ENCODE measurements at places on chromosomes 6 and 20. TPM values are rescaled to one million over a fixed set of nuclear protein-coding genes. Genes with fewer than 3 reads are reported as not detected.

DNA sequence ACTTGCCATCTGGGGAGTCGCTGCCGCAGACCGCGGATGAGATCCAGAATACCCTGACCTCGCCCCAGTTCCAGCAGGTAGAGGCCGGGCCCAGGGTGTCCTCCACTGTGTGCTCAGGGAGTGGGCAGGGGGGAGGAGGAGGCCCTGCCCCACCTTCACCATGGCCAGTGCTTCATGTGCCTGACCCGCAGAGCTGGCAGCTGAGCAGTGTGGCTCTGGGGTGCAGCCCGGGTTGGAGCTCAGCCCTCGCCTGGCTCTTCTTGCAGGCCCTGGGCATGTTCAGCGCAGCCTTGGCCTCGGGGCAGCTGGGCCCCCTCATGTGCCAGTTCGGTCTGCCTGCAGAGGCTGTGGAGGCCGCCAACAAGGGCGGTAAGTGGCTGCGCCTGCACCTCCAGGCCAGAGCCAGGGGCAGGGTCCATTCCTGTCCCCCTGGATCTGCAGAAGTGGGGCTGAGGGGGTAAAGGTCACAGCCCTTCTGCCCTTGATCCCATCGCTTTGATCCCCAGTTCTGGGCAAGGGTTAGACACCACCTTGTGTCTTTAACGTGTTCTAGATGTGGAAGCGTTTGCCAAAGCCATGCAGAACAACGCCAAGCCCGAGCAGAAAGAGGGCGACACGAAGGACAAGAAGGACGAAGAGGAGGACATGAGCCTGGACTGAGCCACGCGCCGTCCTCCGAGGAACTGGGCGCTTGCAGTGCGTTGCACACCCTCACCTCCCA lies 5.5 kb downstream of the ADRM1 start:
- no peak for DNase-seq
- H3K27ac ChIP-seq = no peak overlapping the region
- H3K4me3 ChIP-seq = no peak overlapping the region
- peaks cover 19% of the 10 kb centered on the region for H3K4me1 ChIP-seq

GRCh38 chr6:147384029-147384428 lies 124.5 kb upstream of the SAMD5 start:
- DNase-seq = no peak
- H3K27ac ChIP-seq = no peak overlapping the region
- peaks cover 12% of the 10 kb centered on the region for H3K36me3 ChIP-seq
- no peaks in the 10 kb centered on the region for H3K27me3 ChIP-seq
- no peak overlapping the region for H3K4me3 ChIP-seq

DNA sequence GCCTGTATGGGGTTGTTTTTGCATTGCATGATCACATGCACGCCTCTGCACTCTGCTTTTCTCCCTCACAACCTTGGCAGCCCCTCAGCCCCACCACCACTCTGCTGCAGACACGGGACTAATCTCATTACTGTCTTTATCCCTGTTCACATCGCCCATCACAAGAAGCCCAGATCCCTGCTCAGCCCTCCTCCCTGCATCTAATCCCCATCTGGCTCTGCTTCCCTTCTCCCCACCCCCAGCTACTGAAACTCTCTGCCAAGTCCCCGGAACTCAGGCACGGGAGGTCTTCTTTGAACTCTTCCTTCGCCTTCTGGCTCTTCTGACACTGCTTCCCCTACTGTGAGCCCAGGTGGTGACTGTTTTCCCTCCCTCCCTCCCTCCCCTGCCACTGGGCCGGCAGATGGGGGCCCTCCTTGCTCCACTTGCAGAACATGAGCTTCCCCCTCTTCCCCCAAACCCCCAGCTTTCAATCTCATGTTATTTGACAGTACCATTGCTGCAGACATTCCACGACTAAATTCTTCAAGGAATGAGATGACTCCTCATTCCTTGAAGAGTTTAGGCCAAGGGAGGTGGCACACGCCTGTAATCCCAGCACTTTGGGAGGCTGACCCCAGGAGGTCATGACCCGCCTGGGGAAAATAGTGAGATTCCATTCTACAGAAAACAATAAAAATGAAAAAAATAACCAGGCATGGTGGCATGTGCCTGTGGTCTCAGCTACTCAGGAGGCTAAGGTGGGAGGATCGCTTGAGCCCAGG lies 21.9 kb upstream of the TULP1 start:
- no peaks in the 10 kb centered on the region for H3K36me3 ChIP-seq
- H3K4me1 ChIP-seq = no peaks in the 10 kb centered on the region
- no peak overlapping the region for H3K27ac ChIP-seq
- DNase-seq = no peak
- H3K27me3 ChIP-seq = no peaks in the 10 kb centered on the region

GRCh38 chr6:28488916-28489365 lies 26.7 kb downstream of the GPX6 start:
- H3K4me1 ChIP-seq = peaks cover 14% of the 10 kb centered on the region
- DNase-seq = peak; percentile 57
- peak overlapping the region; percentile 42 for H3K4me3 ChIP-seq
- peaks cover 4% of the 10 kb centered on the region for H3K27me3 ChIP-seq
- peak overlapping the region; percentile 67 for H3K27ac ChIP-seq

DNA sequence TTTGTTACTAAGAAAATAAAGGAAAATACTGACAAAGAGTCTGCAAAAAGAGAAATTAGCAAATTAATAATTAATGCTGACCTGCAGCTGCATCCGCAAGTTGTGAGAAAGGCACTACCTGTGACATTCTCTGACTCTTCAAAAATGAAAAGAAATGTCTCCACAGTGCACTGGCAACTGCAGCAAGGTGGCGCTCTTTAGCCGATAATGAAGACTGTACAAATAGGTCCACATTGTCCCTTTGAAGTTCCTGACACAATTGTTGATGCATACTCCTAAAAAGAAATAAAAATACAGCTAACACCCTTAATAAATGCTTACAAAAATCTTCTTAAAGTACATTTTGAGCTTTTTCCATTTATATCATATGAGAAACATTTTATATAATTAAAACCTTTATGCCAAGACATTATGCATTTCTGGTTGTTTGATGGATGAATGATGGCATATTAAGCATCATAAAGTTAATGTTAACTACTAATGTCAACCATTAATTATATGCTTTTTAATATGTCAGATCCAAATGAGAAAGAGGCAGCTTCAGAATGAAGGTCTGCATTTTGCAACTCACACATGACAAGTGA lies 96.5 kb downstream of the MMS22L start:
- no peaks in the 10 kb centered on the region for H3K4me1 ChIP-seq
- no peaks in the 10 kb centered on the region for H3K27me3 ChIP-seq
- H3K4me3 ChIP-seq = no peak overlapping the region
- no peaks in the 10 kb centered on the region for H3K36me3 ChIP-seq
- DNase-seq = peak; percentile 16
- H3K27ac ChIP-seq = no peak overlapping the region

GRCh38 chr6:110183292-110183885 lies 3.2 kb downstream of the CDC40 start:
- DNase-seq = no peak
- no peaks in the 10 kb centered on the region for H3K36me3 ChIP-seq
- H3K4me1 ChIP-seq = peaks cover 24% of the 10 kb centered on the region
- no peaks in the 10 kb centered on the region for H3K27me3 ChIP-seq

DNA sequence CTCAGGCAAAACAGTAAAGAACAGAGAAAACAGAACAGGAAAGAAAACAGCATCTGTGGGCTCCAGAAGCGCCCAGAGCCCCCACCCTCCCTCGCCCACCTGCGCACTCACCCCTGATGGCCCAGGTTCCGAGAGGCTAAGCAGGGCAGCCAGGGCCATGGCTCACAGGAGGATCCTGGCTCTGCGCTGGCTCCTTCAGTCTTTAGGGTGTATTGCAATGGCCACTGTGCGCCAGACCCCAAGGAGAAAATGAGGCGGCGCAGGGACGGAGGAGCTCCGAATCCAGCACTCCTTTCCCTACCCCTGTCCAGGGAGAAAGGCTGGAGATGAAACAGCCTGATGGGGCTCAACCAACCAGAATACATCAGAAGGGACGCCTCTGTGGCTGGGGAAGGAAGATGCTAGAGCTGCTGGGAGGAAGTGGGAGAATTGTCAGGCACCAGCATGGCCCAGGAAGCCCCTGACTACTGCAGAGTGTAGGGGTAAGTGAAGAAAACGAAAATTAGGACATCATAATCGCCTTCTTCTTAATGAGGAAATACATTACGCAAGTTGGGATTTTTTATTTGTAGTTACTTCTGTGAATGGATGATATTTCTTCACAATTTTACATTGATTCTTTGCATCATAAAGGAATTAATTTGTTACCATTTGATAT lies 49.0 kb downstream of the COL11A2 start:
- no peaks in the 10 kb centered on the region for H3K27me3 ChIP-seq
- DNase-seq = no peak
- no peaks in the 10 kb centered on the region for H3K4me1 ChIP-seq
- no peaks in the 10 kb centered on the region for H3K36me3 ChIP-seq
- no peak overlapping the region for H3K27ac ChIP-seq

- H3K4me3 ChIP-seq = no peak overlapping the region
- no peaks in the 10 kb centered on the region for H3K4me1 ChIP-seq
- DNase-seq = no peak
Measured at GRCh38 chr6:66226109-66226508, 519.1 kb upstream of the EYS start.

GRCh38 chr6:145532361-145532760 lies 203.0 kb downstream of the EPM2A start:
- H3K4me1 ChIP-seq = no peaks in the 10 kb centered on the region
- no peak overlapping the region for H3K27ac ChIP-seq
- no peak overlapping the region for H3K4me3 ChIP-seq

GRCh38 chr6:122710908-122711635 lies 68.4 kb upstream of the FABP7 start:
- H3K4me1 ChIP-seq = no peaks in the 10 kb centered on the region
- no peak overlapping the region for H3K4me3 ChIP-seq
- H3K27me3 ChIP-seq = no peaks in the 10 kb centered on the region
- H3K27ac ChIP-seq = no peak overlapping the region
- no peaks in the 10 kb centered on the region for H3K36me3 ChIP-seq

- H3K4me1 ChIP-seq = no peaks in the 10 kb centered on the region
- H3K4me3 ChIP-seq = no peak overlapping the region
- H3K27ac ChIP-seq = no peak overlapping the region
- no peaks in the 10 kb centered on the region for H3K27me3 ChIP-seq
- no peaks in the 10 kb centered on the region for H3K36me3 ChIP-seq
Measured at GRCh38 chr6:81900616-81901015, 148.1 kb upstream of the TENT5A start.

GRCh38 chr20:32278199-32278643 lies 770 bp downstream of the KIF3B start:
- peak overlapping the region; percentile 88 for H3K27ac ChIP-seq
- no peaks in the 10 kb centered on the region for H3K27me3 ChIP-seq
- H3K4me1 ChIP-seq = peaks cover 9% of the 10 kb centered on the region
- no peaks in the 10 kb centered on the region for H3K36me3 ChIP-seq
- H3K4me3 ChIP-seq = peak overlapping the region; percentile 73

DNA sequence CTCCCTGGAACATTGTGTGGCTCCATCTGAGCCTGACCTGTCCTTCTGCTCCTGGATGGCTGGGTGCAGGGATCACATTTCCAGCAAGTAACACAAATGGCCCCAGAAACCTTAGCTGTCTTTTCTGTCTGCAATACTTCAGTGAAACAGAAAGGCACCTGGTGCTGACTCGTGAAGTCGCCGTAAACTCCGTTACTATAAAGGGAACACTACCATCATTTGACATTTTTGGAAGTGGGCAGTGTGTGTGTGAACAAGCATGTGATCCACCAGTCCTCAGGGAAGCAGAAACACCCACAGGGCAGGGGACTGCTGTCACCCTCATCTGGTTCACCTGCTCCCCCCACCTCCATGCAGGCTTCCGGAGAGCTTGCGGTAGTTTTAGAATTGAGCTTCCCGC lies 23.9 kb downstream of the SERPINB6 start:
- peaks cover 15% of the 10 kb centered on the region for H3K36me3 ChIP-seq
- H3K4me3 ChIP-seq = no peak overlapping the region
- no peaks in the 10 kb centered on the region for H3K4me1 ChIP-seq
- H3K27me3 ChIP-seq = no peaks in the 10 kb centered on the region
- no peak overlapping the region for H3K27ac ChIP-seq

DNA sequence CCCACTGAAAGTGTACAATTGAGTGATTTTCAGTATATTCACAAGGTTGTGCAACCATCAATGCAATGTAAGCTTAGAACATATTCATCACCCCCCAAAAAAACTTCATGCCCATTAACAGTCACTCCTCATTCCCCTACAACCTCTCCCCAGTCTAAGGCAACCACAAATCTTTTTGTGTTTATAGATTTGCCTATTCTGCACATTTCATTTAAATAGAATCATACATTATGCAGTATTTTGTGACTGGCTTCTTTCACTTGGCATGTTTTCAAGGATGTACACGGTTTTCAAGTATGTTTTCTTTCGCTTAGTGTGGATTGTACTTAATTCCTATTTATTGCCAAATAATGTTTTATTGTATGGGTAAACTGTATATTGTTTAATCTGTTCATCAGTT lies 329.3 kb upstream of the RNF24 start:
- no peaks in the 10 kb centered on the region for H3K4me1 ChIP-seq
- no peaks in the 10 kb centered on the region for H3K27me3 ChIP-seq
- no peak overlapping the region for H3K4me3 ChIP-seq
- H3K36me3 ChIP-seq = no peaks in the 10 kb centered on the region
- no peak overlapping the region for H3K27ac ChIP-seq
- DNase-seq = no peak

- no peaks in the 10 kb centered on the region for H3K36me3 ChIP-seq
- H3K27me3 ChIP-seq = no peaks in the 10 kb centered on the region
- H3K4me3 ChIP-seq = no peak overlapping the region
- DNase-seq = no peak
- peaks cover 19% of the 10 kb centered on the region for H3K4me1 ChIP-seq
Measured at GRCh38 chr20:17511401-17511800, 19.8 kb downstream of the BFSP1 start.

GRCh38 chr6:35037664-35038038 lies 103.5 kb downstream of the TCP11 start:
- H3K27me3 ChIP-seq = no peaks in the 10 kb centered on the region
- no peaks in the 10 kb centered on the region for H3K36me3 ChIP-seq
- H3K27ac ChIP-seq = no peak overlapping the region
- H3K4me3 ChIP-seq = no peak overlapping the region
- no peak for DNase-seq

DNA sequence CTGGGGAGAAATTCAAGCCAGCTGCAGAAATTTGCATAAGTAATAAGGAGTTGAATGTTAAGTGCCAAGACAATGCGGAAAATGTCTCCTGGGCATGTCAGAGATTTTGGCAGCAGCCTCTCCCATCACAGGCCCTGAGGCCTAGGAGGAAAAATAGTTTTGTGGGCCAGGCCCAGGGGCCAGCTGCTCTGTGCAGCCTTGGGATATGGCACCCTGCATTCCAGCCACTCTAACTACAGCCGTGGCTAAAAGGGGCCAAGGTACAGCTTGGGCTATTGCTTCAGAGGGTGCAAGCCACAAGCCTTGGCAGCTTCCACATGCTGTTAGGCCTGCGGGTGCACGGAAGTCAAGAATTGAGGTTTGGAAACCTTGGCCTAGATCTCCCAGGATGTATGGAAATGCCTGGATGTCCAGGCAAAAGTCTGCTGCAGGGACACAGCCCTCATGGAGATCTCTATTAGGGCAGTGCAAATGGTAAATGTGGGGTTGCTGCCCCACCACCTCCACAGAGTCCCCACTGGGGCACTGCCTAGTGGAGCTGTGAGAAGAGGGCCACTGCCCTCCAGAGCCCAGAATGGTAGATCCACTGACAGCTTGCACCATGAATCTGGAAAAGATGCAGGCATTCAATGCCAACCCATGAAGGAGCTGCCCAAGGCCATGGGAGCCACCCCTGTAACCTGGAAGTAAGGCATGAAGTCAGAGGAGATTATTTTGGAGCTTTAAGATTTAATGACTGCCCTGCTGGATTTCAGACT lies 126.5 kb downstream of the DTNBP1 start:
- H3K27me3 ChIP-seq = no peaks in the 10 kb centered on the region
- no peak overlapping the region for H3K4me3 ChIP-seq
- H3K36me3 ChIP-seq = no peaks in the 10 kb centered on the region

TUBB2B gene
- total RNA-seq = 0.54 TPM

C6orf52 gene
- 1.7 TPM for total RNA-seq

AVP gene
- total RNA-seq = not detected

AIF1 gene
- 71.0 TPM for total RNA-seq

MAS1 gene
- not detected for total RNA-seq

Measured in naive thymus-derived CD4-positive, alpha-beta T cell (primary cell).